ENCODE measurements at places on chromosomes 12 and 14.

DNA sequence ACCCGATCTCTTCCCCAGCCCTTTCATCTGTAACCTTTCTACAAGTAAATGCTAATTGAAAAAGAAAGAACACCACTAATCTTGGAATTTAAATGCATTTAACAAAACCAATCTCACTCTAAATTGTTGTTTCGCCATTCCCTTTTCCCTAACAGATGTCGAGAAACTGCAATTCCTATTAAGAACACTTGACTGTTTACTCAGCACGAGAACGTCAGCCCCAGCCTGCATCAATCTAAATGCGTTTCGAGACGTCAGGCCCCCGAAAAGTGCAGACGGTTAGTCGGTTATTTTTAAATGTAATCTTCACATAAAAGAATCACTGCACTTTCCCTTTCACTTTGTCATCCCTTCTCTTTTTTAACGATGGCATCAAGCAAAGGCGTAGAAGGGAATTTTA lies 837.6 kb downstream of the VRK1 start:
- peak; percentile 56 for DNase-seq

GRCh38 chr12:104454997-104455396 lies 1.8 kb upstream of the CHST11 start:
- DNase-seq, result no peak

- DNase-seq, result peak; percentile 58
These were observed 7.5 kb upstream of the AQP2 start for GRCh38 chr12:49942921-49943624.

DNA sequence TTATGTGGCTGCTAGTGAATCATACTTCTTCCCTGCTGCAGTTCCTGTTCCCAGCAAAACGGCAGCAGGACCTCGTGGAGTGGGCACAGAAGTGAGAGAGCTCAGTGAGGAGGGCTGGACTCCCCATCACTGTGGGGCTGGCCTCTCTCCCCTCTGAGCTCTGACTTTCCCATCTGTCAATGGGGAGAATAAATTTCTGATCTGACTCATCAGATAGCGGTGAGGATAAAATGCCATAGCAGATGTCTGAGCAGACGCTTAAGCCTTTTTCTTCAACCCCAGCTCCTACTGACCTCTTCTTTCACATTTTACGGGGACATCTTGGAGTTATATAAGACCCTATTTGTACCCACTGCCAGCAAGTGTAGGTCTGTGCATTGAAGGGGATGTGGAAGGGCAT lies 116.6 kb downstream of the CRACR2A start:
- no peak for DNase-seq

- no peak for DNase-seq
These were observed 62.7 kb downstream of the FBXO34 start for GRCh38 chr14:55333711-55334485.

- no peak for DNase-seq
These were observed 57.3 kb upstream of the TMEM132D start for GRCh38 chr12:129961091-129961490.

GRCh38 chr12:39685854-39686657 lies 66.5 kb upstream of the ABCD2 start:
- DNase-seq, result no peak

- no peak for DNase-seq
These were observed 57.9 kb upstream of the NAV3 start for GRCh38 chr12:77772676-77773298.

- DNase-seq, result no peak
These were observed 11.8 kb upstream of the TUBA1C start for GRCh38 chr12:49253033-49253623.

DNA sequence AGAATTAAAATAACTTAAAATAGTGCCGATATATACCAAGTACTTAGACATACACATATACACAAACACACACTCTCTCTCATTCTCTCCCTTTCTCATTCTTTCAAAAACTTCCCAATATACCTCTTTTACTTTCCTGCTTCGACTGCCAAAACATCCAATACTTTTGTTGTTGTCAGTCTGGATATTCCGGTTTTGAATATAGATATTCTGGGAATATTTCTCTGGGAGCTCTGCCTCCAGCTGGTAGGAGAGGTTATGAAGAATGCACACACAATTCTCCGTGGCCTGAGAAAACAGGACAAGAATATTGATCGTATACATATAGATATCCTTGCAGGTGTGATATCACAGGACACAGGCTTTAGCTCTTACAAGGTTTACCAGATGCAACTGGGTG lies 66.6 kb upstream of the YARS2 start:
- DNase-seq, result no peak

DNA sequence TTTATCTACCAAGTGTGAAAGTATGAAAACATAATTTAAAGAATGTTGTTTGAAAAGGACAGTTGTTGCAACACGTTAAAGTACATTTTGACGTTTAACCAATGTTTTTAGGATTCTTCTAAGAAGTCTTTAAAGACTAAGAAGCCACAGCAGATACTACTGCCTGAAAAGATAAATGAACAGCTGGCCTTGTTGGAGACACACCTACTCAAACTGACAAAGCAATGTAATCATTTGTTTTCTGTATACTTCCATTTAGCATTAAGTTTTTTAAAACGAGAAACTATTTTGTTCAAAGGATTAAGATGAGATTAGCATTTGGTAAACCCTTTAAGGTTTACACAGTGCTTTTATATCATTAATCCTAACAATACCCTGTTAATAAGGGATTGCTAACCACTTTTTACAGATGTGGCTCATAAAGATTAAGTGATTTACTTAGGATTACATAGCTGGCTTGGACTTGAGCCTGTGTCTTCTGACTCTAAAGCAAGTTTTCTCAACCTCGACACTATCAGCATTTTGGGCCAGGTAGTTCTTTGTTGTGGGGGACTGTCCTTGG lies 134.4 kb downstream of the CFAP54 start:
- DNase-seq, result no peak

DNA sequence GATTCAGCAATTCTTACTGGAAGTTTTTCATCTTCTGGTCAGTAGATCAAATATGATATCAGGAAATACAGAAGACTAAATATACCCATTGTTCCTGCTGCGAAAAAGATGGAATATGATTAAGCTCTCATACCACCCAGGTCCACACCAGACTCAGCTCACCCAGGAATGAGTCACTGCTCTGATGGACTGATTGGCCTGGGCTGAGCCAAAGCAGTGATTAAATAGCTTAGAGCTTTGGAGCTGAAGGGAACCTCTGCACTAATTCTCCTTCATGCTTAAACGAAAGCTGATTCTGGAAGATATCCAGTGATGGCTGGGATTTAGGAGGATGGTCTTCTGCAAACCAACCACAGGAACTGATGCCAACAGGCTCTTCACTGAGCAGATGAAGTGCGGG lies 62.0 kb upstream of the SYT1 start:
- DNase-seq, result no peak

DNA sequence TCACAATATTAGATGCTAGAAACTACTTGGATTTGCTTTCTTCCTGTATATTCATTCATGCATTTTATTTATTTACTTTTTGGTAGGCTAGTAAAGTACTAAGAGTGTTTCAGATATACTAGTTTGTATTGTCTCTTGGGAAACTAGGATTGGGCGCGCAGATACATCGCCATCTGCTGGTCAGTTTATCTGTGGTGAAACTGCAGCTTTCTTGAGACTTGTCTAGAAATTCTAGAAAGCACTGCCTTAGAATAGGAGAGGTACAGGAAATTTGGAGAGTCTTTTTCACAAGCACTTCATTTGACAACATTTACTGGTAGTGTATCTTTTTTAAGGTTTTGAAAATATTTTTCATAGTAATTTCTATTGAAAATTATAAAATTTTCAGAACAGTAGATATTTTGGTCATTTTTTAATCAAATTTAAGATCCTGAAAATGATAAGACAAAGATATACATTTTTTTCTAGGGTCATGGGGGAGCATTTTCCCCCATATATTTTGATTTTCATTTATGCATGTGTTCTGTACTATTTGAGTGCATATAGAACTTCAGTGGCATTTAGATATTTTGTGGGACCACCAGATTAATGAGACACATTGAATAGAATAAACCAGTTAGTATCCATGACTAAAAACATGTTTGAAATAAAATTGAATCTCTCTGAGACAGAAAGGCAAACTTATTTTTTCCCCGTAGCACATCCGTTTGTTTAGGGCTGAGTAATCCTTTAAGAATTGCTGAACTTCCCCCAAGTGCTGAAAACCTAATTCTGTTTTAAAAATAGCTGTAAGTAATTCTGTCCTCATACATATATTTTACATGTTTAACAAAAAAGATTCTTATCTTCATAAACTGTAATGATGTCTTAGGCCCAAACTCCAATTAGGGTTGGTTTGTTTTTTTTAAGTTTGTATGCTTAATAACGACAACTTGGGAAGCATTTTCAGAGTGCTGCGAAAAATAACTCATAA lies 44.5 kb downstream of the SLC38A6 start:
- DNase-seq, result peak; percentile 18

GRCh38 chr14:72726444-72726843 lies 167.5 kb downstream of the DPF3 start:
- DNase-seq, result no peak

GRCh38 chr14:63345826-63346225 lies 27.1 kb upstream of the GPHB5 start:
- DNase-seq, result no peak

GRCh38 chr14:89371585-89372511 lies 45.2 kb downstream of the FOXN3 start:
- no peak for DNase-seq

GRCh38 chr14:90062822-90063539 lies 1.2 kb downstream of the KCNK13 start:
- DNase-seq, result no peak

DNA sequence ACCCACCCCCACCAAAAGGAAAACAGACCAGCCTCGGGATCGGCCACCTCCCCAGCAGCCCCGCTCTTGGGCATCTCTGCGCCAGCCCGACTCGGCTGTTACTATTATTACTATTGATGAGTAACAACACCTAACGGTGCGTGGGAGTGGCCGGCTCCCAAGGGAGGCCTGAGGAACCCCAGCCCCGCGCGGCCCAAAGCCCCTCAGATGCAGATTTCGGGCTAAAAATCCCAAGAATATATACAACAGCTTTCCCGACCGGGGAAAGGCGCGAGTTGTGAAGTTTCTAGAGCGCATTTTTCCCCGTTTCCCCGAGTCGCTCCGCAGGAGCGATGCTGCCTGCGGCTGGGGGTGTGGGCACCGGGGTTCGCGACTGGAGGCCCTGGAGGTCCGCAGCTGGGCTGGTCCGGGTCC lies 565 bp downstream of the NT5DC3 start:
- DNase-seq, result peak; percentile 3

DNA sequence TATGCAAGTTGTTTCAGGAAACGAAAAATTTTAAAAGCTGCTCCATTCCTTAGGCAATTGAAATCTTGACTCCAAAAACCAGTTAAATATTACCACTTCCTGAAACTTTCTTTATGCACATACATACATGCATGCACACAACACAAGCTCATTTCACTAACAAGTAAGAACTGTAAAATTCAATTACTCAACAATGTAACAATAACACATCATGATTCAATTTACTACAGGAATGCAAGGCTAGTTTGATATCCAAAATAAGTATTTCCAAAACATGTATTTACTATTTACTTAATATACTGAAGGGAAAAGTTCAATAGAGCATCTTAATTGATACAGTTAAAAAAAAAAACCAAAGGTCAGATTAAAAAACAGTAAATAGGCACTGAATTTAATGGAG lies 19.6 kb downstream of the NAP1L1 start:
- DNase-seq, result no peak

GRCh38 chr12:21676776-21677175 lies 19.1 kb upstream of the LDHB start:
- DNase-seq, result no peak

GRCh38 chr12:53340398-53340797 lies 4.2 kb upstream of the SP7 start:
- DNase-seq, result no peak

DNA sequence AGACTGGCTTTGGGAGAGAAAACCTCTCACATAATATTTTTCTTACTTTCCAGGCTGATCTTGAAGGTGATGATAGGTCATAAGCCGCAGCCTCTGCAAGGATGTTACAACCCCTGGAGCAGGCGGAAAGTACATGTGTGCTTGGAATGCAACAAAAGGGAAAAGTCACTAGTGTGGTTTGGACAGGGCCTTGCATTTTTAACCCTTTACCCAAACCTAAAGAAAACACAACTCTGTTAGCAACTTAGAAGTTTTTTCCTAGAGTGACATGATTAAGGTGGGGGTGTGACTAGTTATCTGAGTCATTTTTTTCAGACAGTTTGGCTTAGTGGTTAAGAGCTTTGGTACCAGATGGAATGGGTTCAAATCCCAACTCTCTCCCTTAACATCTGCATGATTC lies 97.0 kb downstream of the TMEM30B start:
- DNase-seq, result no peak

DNA sequence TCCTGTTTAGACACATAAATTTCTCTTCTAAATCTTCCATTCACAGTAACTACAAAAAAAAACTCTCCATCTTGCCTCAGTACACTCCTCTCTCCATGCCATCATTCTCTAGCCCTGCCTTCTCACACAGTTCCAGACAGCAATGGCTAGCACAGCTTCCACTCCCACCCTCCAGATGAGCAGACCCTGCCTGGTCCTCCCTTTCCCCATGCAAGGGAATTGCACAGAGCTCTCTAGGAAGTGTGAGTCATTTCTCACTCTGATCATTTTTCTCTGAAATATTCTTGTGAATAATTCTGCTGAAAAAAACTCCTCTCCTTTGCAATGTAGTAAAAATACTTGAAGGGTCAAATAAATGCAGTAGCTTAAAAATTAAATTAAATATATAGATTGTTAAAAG lies 170.6 kb downstream of the BMP4 start:
- DNase-seq, result no peak

- DNase-seq, result no peak
These were observed 33.6 kb downstream of the CDKL1 start for GRCh38 chr14:50362764-50363713.

DNA sequence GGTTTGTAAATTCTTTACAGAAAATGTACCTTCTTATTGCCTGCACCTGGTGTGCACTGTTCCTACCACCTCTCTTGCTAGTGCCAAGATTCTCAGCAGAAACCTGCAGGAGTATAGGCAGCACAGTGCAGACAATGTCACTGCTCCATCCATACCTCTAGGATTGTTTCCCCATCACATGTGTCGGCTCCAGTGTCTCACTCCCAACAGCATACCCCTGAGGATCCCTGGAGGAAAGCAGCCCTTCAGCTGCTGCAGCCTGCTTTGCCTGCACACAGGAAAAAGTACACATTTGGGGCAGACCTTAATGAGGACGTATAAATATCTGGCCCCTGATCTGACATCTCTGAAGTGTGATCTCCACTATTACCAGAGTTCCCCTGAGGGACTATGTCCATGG lies 235.5 kb downstream of the MDGA2 start:
- no peak for DNase-seq

DNA sequence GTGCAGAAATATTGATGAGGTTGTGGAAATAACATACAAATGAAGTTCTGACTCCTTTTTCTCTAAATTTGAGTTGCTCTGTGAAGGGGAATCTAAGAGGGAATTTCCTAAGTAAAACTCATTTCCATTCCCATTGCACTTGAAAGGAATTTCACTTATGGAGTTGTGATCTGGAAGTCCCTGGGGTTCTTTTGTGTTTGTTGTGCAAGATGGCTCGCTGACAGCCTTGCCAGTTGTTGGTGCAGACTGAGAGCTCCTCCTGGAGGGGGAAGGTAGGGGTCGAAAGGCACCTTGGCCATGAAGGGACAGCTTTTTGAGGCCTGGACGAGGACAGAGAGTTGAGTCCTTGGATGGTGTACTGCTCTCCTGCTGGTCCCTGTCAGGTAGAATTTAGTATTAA lies 72.0 kb downstream of the C12orf56 start:
- DNase-seq, result no peak
